ENCODE measurements at places on chromosomes 6 and 20.

- no peak for DNase-seq
Observed at GRCh38 chr6:167153521-167153959, 4.2 kb downstream of the GPR31 start.

DNA sequence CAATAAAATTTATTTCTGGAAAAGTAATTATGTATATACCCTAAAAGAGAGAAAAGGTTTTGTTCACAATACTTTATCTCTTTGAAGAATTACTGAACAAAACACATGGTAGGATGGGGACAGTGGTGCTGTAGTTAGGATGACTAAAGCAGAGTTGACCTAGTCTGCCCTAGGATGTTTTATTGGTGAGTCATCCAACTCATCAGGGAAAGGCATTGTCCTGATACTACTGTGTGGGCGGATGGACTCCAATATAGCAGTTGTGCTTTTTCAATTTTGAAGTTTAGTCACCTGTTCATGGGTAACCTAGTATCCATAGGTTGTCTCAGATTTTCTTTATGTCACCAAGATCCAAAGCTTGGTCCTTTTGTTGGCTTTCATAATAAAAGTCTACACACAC is 53.3 kb upstream of the EYS start:
- DNase-seq, result no peak

DNA sequence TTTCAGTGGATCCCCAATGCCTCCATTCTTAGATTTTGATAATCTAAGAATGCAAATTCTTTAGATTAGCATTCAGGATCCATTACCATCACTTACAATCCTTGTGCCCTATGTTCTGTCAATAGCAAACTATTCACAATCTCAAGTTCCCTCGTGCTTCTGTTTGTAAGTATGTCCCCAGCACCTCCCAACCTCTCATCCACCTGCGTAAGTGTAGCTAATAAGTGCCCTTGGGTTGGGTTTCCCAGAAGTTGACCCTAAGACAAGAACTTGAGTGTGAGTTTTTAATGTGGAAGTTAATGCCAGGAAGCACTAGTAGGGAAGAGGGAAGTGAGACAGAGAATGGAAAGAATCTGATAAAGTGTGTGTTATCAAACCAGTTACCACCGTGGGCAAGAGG is 72.6 kb upstream of the PAK5 start:
- no peak for DNase-seq

DNA sequence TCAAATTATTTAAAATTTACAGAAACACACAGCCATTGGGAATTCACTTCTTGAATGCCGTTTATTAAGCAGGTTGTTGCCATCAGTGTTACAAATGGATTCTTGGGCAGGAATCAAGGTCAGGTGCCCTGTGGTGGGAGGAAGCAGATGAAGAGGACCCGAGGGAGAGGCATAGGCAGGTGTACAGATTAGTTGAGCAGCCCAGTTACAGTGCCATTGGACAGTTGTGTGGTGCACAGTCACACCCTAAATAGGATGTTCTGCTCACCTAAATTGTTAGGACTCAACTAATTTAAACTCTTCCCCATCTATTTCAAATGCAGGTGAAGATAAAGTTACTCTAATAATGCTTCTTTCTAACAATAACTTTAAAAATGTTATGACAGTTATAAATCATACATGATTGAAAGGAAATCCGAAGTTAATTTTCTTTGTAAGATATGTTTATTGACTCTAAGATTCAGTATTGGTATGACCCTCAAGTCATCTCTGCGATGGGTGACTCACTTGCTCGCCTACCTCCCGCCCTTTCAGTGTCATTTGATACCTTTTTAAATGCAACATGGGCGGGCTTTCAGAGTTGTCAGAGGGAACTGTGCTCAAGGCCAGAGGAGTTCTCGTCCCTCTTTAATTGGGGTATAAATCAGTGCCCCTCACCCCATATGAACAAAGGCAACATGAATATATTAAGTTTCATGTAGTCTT is 35.1 kb downstream of the DSE start:
- no peak for DNase-seq

DNA sequence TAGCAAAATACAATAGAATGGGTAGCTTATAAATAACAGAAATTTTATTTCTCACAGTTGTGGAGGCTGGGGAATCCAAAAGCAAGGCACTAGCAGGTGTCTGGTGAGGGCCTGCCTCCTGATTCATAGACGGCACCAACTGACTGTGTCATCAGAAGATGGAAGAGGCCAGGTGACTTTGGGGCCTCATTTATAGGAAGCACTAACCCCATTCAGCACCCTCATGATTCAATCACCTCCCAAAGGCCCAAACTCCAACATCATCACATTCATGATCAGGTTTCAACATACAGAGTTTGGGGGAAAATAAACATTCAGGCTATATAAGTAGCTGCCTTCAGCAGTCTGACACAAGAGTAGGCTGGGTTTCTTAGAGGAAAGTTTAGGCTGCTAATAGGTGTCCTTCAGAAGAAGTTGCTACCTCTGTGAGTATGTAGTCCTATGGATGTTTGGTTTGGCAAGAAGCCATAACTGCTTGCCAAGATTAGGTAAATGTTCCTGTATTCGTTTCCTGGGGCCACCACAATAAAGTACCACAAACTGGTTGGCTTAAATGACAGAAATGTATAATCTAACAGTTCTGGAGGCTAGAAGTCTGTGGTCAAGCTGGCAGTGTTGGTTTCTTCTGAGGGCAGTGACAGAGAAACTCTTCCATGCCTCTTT is 48.8 kb downstream of the NT5E start:
- DNase-seq, result peak; percentile 43

GRCh38 chr6:158653577-158654354 is 3.9 kb downstream of the SYTL3 start:
- peak; percentile 45 for DNase-seq

GRCh38 chr6:40251637-40252300 is 317.5 kb upstream of the MOCS1 start:
- DNase-seq, result no peak

- DNase-seq, result no peak
Observed at GRCh38 chr6:34086558-34086957, 59.3 kb downstream of the GRM4 start.

GRCh38 chr20:17833036-17833674 is 133.4 kb downstream of the BANF2 start:
- no peak for DNase-seq

DNA sequence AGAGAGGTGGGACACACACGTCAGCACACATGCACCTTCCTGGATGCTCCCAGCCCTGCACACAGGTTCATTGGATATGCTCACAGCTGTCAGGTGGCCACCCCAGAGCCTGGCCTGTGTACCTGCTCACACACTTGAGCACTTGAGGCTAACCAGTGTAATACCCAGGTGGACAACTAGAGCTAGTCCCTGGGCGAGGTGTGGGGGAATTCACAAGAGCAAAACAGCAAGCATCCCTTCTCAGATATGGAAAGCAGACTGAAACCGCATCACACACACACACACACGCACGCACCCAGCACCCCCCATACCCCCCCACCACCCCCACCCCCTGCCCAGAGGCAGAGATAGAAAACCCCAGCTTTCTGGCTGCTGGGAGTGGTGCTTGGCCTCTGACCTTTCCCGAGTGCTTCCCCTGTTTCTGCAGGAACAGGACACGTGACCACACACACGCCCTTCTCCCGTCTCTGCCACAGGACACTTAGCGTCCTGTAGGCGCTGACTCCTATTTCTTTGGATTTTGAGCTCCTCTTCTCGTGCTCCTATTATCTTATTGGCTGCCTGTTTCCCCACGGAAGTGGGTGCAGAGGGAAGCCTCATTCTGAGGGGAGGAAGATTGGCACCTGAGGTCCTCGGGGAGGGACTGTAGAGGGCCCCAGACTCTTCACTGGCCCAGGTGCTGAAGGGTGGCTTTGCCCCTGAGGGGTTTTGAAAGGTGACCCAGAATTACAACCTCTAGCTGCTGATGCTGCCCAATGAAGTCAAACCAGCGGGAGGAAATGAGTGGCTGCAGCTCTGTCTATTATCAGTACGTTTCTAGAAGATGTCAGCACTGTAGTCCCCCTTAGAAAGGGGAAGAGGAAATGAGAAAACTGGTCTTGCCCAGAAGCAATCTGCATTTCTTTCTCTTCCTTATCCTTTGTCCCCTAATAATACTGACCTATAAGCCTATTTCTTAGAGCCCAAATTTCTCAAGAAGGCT is 65.8 kb downstream of the SYTL3 start:
- no peak for DNase-seq

DNA sequence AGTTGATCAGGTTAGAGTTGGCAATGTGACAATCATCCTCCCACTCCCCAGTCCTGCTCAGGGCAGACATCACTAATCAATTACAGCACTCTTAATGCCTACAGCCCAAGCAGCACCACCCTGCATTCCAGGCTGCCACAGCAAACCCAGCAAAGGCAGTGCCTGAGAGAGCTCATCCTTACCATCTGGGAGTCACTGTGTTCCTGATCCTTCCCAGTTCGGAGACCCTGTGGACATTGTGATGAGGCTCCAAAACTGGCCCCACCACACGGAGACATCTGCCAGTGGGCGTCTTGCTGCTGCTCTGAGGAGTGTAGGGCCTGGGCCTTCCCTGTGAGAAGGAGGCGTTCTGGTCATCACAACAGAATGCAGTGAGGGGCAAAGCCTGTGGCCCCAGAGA is 216.5 kb upstream of the CST7 start:
- no peak for DNase-seq

GRCh38 chr20:44041001-44041400 is 126.3 kb downstream of the TOX2 start:
- no peak for DNase-seq

DNA sequence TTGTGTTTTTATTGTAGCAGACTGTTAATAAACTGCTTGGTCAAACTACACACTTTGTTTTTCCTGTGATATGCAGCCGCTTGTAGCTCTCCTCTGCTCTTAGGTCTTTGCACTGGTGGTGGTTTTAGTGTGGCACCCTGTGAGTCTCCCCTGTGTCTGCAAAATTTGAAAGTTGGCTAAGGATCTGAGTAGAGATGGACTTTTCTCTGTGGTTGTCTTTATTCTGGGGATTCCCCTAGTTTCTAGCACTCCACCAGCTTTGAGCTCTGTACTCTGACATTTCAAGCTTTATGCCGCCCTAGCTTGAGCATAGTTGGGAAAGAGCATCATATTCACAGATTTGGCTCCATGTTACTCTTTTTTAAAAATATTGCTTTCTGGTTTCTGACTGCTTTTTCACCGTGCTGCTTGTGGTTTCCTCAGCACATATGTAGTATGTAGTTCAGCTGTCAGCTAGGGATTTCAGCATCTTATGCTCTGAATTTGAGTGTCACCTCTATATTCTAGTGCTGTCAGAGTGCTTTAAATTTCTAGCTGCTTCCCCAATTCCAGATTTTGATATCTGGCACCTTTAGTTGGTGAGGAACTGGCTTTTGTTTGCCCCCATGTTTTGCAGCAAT is 25.4 kb downstream of the CDYL start:
- no peak for DNase-seq

- DNase-seq, result no peak
Observed at GRCh38 chr6:161444464-161444863, 170.6 kb upstream of the AGPAT4 start.

DNA sequence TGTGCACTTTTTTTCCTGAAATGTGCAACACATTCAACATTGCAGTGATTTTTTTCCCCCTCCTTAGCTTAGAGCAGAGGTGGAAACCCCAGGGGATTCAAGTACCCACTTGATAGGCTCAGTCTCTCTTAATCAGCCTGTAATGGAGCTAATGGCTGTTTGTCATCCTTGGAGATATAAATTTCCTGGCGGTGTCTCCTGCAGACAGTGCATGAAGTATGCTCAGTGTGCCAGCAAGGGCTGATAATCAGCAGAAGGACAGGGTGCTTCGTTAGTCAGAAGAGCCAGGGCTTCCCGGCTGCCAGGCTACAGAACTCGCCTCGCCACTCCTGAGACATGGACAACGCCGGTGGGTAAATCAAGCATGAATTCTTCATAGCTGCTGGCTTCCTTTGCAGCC is 69.8 kb upstream of the PHACTR2 start:
- DNase-seq, result no peak

DNA sequence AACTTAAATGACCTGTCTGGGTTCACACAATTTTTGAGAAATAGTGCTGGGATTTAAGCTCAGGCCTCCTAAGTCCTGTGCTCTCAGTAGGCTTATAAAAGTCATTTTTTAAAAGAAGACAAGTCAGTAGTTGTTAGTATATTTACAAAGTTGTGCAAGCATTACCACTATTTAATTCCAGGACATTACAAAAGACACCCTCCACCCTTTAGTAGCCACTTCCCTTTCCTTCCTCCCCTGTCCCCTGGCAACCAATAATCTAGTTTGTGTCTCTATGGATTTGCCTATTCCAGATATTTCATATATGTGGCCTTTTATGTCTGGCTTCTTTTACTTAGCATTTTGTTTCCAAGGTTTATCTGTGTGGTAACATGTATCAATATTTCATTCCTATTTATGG is 37.6 kb downstream of the HMGN3 start:
- no peak for DNase-seq

- no peak for DNase-seq
Observed at GRCh38 chr20:31595380-31595653, 9.8 kb upstream of the ID1 start.

- DNase-seq, result peak; percentile 56
Observed at GRCh38 chr6:43608310-43608763, 20.7 kb downstream of the GTPBP2 start.

DNA sequence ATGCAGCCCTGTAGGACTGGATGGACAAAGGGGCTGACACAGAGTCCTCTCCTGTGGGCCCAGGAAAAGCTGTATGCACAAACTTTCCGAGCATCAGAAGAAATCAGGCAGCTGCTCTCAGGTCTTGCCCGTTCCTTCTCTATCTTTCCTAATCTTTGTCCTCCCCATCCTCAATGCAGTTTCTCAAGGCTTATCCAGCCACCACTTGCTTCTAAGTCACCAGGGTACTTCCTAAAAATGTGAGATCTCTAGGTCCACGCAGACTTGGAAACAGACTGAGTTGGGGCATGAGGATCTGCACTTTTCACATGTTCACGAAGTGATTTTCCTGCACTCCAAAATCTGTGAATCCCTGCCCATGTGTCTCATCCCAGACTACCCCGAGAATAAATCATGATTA is 394.5 kb upstream of the SLC35B3 start:
- no peak for DNase-seq

DNA sequence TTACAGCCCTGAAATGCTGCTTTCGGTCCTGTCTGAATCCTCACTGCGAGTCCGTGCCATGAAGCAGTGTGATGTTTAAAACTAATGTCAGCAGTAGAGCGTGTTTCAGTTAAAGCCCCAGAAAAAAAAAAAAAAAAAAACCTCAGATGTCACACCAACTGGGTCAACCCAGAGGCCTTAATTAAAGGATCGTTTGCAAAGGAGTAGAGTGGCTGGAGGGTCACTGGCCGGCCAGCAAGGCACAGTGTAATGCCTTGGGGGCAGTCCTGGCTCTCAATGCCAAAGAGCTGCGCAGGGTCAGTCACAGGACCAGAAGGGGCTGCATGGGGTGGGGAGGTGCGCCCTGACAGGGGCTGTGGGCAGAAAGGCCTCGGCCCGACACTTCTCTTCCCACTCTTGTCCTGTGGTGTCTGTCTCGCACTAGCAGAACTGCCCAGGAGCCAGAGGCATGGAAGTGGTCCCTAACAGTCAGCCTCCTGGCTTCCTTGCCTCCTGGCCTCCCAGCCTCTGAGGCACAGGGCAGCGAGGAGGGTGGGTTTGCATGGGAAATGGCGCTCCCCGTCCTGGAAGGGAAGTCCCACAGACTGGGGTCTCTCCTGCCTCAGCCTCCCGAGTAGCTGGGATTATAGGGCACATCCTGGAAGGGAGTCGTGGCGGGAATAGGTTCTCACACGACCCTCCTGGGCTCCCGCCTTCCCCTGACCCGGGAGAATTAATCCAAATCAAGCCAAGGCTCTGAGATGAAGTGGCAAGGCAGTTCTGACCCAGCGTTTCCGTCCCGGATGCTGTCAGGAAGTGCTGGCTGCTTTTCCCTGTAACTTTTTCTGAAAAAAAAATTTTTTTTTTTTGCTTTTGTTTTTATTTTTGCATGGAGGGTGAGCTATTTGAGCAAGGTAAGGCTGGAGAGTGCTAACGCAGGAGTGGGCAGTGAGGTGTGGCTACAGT is 53.7 kb upstream of the MPC1 start:
- no peak for DNase-seq

All from T-helper 2 cell (primary cell).